ENCODE measurements at places on chromosomes 11 and 22.

DNA sequence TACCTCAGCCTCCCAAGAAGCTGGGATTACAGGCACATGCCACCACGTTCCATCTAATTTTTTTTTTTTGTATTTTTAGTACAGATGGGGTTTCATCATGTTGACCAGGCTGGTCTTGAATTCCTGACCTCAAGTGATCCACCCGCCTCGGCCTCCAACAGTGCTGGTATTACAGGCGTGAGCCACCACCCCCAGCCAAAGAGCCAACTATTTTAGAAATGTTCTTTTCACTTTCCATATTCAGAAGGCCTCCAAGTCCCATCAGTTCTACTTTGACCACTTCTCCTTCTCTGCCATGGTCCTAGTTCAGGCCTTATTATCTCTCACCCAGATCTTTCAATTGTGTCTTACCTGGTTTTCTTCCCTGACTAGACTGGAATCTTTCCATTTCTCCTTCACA is 48.2 kb downstream of the CCDC83 start:
- no peaks in the 10 kb centered on the region for H3K36me3 ChIP-seq
- no peaks in the 10 kb centered on the region for H3K4me1 ChIP-seq
- DNase-seq: no peak
- no peaks in the 10 kb centered on the region for H3K27me3 ChIP-seq

GRCh38 chr11:120217941-120218694 is 7.3 kb downstream of the OAF start:
- H3K4me3 ChIP-seq: no peak overlapping the region
- H3K27me3 ChIP-seq: no peaks in the 10 kb centered on the region
- DNase-seq: no peak
- no peaks in the 10 kb centered on the region for H3K36me3 ChIP-seq
- H3K4me1 ChIP-seq: no peaks in the 10 kb centered on the region

DNA sequence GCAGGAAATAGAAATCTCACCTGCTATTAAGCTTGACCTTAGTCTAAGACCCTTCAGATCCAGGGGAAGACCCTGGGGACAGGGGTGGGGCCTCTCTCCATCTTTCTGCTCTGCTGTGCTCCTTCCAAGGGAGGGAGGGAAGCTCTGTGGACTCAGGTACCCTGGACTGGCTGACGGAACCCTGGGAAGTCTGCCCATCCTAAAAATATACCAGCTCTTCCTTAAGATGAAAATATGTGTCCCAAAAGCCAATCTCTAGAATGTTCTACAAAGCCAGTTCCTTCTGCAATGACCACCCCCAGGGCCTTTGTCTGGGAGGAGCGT is 73.7 kb downstream of the RTL6 start:
- H3K27ac ChIP-seq: no peak overlapping the region
- no peaks in the 10 kb centered on the region for H3K27me3 ChIP-seq
- H3K36me3 ChIP-seq: no peaks in the 10 kb centered on the region

DNA sequence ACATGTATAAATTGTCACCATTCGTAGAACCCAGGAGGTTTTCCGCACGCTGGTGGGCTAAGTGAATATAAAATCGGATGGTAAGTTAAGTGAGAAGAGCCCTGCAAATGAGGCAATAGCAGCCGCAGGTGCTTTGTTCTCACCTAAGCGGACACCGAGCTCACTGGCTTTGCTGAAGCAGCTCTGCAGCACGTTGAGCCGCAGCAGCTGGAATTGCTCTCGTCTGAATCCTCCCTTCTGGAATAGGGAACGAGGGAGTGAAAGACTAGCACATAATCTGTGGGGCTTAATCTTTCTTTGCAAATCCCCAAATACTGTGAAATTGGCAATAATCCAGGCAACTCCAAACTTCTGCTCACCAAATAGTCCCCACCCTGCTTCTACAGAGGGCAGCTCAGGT is 488.1 kb downstream of the NTM start:
- H3K4me3 ChIP-seq: no peak overlapping the region
- no peaks in the 10 kb centered on the region for H3K27me3 ChIP-seq
- no peaks in the 10 kb centered on the region for H3K4me1 ChIP-seq
- no peaks in the 10 kb centered on the region for H3K36me3 ChIP-seq
- no peak overlapping the region for H3K27ac ChIP-seq

- peak; percentile 84 for DNase-seq
- H3K4me1 ChIP-seq: peaks cover 20% of the 10 kb centered on the region
- no peaks in the 10 kb centered on the region for H3K36me3 ChIP-seq
- H3K27me3 ChIP-seq: no peaks in the 10 kb centered on the region
Observed at GRCh38 chr11:86244063-86244521, 461 bp upstream of the EED start.

DNA sequence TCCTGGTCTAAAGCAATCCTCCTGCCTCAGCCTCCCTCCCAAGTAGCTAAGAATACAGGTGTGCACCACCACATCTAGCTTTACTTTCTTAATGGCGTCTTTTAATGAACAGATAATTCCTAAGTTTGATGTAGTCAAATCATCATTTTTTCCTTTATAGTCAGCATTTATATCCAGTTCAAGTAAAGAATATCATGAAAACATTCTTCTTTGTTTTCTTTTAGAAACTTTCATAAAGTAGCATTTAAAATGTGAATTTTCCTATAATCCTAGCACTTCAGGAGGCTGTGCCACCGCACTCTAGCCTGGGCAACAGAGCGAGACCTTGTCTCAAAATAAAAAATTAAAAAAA is 61.6 kb downstream of the RBFOX2 start:
- no peaks in the 10 kb centered on the region for H3K36me3 ChIP-seq
- no peak overlapping the region for H3K27ac ChIP-seq
- no peaks in the 10 kb centered on the region for H3K27me3 ChIP-seq

DNA sequence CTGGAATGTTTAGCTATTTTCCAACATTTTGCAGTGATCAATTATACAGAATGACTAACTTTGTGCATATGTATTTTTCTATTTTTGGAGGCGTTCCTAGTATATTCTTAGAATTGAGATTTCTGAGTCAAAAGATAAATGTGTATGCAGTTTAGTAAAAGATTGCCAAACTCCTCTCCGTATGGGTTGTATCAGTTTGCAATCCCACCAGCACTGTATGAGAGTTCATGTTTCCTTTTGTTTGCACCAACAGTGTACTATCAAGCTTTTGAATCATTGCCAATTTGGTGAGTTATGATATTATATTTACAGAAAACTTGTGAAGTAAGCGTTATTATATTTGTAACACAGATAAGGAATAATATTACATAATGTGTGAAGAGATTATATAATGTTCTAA is 658.7 kb downstream of the JRKL start:
- H3K36me3 ChIP-seq: no peaks in the 10 kb centered on the region
- H3K4me3 ChIP-seq: no peak overlapping the region
- no peaks in the 10 kb centered on the region for H3K4me1 ChIP-seq

DNA sequence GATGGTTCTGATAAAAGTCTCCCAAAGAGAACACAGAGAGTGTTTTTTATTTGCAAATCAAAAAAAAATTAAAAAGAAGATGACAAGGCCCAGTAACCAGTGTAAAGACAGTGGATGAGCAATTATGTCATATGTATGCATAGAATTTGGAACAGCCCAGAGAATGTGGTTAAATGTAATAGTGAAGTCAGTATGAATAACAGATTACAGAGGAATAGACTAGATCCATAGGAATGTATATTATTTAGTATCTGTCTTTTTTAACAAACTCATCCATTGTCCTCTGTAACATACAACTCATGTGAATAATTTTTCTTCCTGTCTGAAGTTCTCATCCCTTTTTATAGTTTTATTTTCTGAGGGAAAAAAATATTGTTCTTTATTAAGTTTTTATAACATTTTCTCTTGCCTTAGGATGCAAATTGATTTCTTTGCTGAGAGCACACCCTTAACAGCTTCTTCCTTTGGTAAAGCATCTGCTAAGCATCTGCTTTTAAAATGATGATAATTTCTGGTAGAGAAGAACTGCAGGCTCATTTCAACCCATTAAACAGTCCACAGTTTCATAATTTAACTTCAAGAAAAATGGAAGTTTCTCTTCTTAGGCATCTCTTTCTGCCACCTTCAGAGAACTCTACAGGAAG is 266.5 kb upstream of the MTNR1B start:
- no peaks in the 10 kb centered on the region for H3K4me1 ChIP-seq
- no peaks in the 10 kb centered on the region for H3K36me3 ChIP-seq
- DNase-seq: no peak
- no peak overlapping the region for H3K27ac ChIP-seq
- no peak overlapping the region for H3K4me3 ChIP-seq

- H3K36me3 ChIP-seq: peaks cover 32% of the 10 kb centered on the region
- no peak for DNase-seq
- H3K4me3 ChIP-seq: no peak overlapping the region
- no peaks in the 10 kb centered on the region for H3K4me1 ChIP-seq
Observed at GRCh38 chr11:121596195-121597155, 143.7 kb upstream of the SORL1-AS1 start.

DNA sequence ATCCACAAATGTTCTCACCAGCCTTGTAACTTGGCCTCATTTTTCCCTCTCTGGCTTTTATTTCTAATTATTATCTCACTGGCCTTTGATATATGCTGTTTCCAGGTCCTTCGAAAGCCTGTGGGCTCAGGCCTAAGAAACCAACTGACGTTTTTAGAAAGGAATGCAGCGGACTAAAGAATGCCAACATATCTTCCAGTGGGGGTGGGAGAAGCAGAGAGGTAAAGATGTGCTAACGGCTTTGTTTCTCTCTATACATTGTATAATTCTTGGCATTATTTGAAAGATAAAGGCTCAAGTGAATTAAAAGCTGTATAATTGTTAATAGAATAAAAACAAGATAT is 28.2 kb downstream of the OR6Q1 start:
- H3K4me3 ChIP-seq: no peak overlapping the region
- peaks cover 7% of the 10 kb centered on the region for H3K27me3 ChIP-seq
- no peak for DNase-seq
- no peak overlapping the region for H3K27ac ChIP-seq
- no peaks in the 10 kb centered on the region for H3K4me1 ChIP-seq

GRCh38 chr11:106001304-106002012 is 20.6 kb downstream of the MSANTD4 start:
- H3K36me3 ChIP-seq: peaks cover 8% of the 10 kb centered on the region
- H3K27me3 ChIP-seq: no peaks in the 10 kb centered on the region
- H3K4me1 ChIP-seq: no peaks in the 10 kb centered on the region
- no peak for DNase-seq
- no peak overlapping the region for H3K27ac ChIP-seq

DNA sequence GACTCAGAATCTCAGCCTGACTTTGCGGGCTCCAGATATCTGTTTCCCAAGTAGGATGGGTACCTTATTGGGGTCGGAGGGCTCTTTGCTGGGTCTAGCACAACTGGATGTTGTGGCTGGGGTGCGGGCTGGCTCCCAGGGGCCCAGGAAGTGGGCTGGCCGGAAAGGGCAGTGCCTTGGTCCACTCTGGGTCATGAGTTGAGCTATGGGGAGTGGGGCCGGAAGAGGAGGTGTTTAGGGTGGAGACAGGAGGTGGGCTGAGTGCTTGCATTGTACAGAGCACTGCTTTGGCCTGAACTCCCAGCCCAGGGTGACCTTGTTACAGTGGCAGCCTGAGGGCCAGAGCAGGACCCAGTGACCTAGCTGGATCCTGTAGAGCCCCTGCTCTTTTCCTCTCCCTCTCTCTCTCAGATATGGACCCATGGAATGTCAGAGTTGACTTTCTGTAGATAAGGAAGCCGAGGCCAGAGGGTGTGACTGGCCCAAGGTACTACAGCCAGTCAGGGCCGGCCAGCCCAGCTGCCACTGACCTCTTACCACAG is 13.2 kb downstream of the PHLDB1 start:
- H3K36me3 ChIP-seq: no peaks in the 10 kb centered on the region
- peaks cover 36% of the 10 kb centered on the region for H3K27me3 ChIP-seq
- no peaks in the 10 kb centered on the region for H3K4me1 ChIP-seq
- H3K27ac ChIP-seq: no peak overlapping the region
- H3K4me3 ChIP-seq: peak overlapping the region; percentile 58

GRCh38 chr11:130874396-130874795 is 41.9 kb downstream of the SNX19 start:
- no peaks in the 10 kb centered on the region for H3K4me1 ChIP-seq
- no peak overlapping the region for H3K4me3 ChIP-seq
- DNase-seq: no peak
- H3K27me3 ChIP-seq: no peaks in the 10 kb centered on the region
- peaks cover 67% of the 10 kb centered on the region for H3K36me3 ChIP-seq

- no peak overlapping the region for H3K4me3 ChIP-seq
- no peak for DNase-seq
- H3K4me1 ChIP-seq: peaks cover 6% of the 10 kb centered on the region
- no peak overlapping the region for H3K27ac ChIP-seq
Observed at GRCh38 chr11:118194835-118195627, 18.6 kb upstream of the SCN2B start.

- H3K4me3 ChIP-seq: no peak overlapping the region
- no peaks in the 10 kb centered on the region for H3K36me3 ChIP-seq
- no peak overlapping the region for H3K27ac ChIP-seq
- H3K27me3 ChIP-seq: peaks cover 4% of the 10 kb centered on the region
- no peak for DNase-seq
Observed at GRCh38 chr11:15035283-15035682, 38.1 kb upstream of the CALCB start.

- H3K4me3 ChIP-seq: no peak overlapping the region
- no peak overlapping the region for H3K27ac ChIP-seq
- H3K36me3 ChIP-seq: no peaks in the 10 kb centered on the region
- H3K4me1 ChIP-seq: peaks cover 6% of the 10 kb centered on the region
- DNase-seq: no peak
- H3K27me3 ChIP-seq: peaks cover 22% of the 10 kb centered on the region
Observed at GRCh38 chr11:110095554-110095953, 2.4 kb downstream of the ZC3H12C start.

DNA sequence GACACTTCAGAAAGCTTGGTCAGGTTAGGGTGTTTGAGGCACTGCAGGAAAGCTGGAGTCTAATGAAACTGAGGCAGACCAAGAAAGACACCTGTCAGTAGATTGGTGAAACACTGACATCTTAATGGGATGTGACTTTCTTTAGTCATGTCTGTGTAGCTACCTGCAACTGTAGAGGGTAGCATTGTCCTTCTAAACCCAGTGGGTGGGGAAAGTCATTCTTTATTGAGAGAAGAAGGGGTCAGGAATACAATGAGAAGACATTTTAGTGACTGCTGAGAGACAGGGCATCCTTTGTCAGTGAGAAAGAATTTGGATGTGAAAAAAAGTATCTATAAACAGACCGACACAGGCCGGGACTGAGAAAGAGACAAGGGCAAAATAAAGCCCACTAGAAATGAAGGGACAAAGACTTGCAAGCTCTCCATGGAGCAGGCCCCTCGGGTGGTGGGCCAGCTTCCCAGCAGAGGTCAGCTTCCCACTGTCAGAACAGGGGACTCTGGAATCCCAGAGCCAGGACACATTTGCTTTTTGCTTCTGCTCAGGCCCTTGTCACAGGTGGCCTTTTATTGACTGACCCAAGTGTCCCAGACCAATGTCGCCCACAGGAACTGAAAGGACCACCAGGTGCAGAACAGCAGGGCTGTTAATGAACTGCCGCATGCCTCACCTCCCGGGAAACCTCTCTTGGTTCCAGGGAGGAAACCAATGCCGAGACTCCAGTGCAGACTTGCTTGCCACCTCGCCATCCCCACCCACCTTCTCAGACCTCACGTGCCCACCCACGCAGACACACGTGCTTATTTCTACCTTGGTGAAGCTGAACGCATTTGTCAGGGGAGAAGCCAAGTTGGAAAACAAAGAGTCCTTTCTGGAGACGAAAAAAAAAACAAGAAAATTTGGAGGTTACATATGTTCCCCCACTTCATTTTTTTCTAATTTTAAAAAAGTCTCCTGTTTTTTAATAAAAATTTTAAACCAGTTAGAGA is 212.8 kb downstream of the TENM4 start:
- H3K27me3 ChIP-seq: no peaks in the 10 kb centered on the region
- H3K4me1 ChIP-seq: no peaks in the 10 kb centered on the region
- no peak overlapping the region for H3K4me3 ChIP-seq
- H3K36me3 ChIP-seq: no peaks in the 10 kb centered on the region
- no peak for DNase-seq

GRCh38 chr11:39542460-39542859 is 1917.0 kb downstream of the LRRC4C start:
- no peaks in the 10 kb centered on the region for H3K4me1 ChIP-seq
- H3K27me3 ChIP-seq: no peaks in the 10 kb centered on the region
- no peaks in the 10 kb centered on the region for H3K36me3 ChIP-seq
- no peak overlapping the region for H3K4me3 ChIP-seq

All from T-cell (primary cell).